Astrocyte of the cerebellum (primary cell): ENCODE measurements at places on chromosomes 3 and 15.

DNA sequence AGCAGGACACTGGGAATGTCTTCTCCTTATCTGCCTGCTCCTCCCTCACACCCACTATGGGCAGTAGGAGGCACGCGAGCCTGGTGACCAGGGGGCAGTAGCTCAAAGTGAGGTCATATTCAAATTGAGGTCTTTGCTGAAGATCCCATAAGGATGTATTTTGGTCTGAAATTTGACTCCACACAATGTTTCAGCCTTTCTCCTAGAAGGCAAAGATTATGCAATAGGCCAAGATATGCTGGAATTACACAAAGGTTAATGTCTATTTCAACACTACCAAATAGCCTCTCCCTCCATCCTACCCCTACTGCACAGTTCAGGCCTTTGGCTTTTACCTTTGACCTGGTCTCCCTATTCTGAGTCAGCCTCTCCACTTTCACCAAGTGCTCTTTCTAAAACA is 203.0 kb downstream of the TIGIT start:
- DNase-seq, result no peak

- no peak for DNase-seq
These were observed 1.3 kb downstream of the SMC4 start for GRCh38 chr3:160400702-160401150.

GRCh38 chr3:183584246-183584913 is 28.9 kb upstream of the KLHL6 start:
- no peak for DNase-seq

DNA sequence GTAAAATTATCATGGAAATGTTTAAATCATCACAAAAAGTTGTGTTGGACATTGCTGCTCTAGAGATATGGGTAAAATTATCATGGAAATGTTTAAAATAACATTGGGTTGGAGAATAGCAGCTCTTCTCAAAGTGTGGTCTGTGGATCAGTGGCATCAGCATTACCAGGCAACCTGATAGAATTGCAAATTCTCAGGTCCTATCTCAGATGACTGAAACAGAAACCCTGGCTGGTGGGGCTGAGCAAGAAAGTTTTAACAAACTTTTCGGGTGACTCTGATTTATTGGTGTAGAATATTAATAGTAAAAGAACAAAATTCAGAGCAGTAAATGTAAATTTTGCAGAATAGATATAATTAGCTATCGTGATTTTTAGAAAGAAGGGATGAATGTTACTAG is 28.9 kb downstream of the NXPE3 start:
- no peak for DNase-seq

DNA sequence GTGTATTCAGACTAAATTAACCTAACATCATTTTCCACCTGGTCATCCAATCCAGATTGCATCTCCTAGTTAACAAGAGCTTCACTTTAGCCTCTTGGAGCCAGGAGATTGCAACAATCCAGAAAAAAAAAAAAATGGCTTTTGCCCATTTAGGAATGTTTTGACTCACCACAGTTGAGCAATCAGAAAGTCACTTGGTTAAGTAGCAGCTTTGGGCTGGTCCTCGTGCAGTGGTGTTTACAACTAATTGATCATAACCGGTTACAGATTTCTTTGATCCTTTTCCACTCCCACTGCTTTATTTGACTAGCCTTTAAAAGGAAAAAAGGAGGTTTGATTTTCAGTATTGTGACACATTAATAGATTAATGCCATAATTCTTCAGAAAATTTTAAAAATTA is 688.8 kb upstream of the CCDC54 start:
- DNase-seq, result peak; percentile 75

- no peak for DNase-seq
These were observed 71.2 kb upstream of the GOLGA8B start for GRCh38 chr15:34654625-34655024.

DNA sequence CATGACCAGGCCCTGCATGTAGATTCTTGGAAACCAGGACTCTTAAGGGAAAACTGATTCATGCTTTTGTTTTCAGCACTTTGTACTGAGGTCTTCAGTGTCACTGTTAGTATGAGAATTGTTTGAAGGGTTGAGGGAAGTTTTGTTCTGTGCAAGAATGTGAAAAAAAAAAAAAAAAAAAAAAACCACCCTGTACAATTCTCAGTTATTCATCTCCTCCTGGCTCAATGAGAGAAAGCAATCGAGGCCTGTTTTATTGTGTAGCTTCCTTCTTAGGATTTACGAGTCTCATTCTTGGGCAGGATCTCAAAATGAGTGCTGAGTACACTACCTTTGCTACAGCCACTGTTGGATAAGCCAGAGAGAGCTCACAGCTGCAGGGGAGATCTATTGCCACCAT is 469.5 kb downstream of the CNTN4 start:
- DNase-seq, result no peak
